ENCODE measurements at places on chromosomes 13 and 19. TPM values are rescaled to one million over a fixed set of nuclear protein-coding genes. Genes with fewer than 3 reads are reported as not detected.

ZNF541 gene
- 0.35 TPM for total RNA-seq

MEIS3 gene
- not detected for total RNA-seq

CYP2S1 gene
- total RNA-seq = 0.17 TPM

SPRY2 gene
- total RNA-seq = not detected

RFX1 gene
- 19.9 TPM for total RNA-seq

ZNF442 gene
- 0.50 TPM for total RNA-seq

MRPL54 gene
- 78.4 TPM for total RNA-seq

DNA sequence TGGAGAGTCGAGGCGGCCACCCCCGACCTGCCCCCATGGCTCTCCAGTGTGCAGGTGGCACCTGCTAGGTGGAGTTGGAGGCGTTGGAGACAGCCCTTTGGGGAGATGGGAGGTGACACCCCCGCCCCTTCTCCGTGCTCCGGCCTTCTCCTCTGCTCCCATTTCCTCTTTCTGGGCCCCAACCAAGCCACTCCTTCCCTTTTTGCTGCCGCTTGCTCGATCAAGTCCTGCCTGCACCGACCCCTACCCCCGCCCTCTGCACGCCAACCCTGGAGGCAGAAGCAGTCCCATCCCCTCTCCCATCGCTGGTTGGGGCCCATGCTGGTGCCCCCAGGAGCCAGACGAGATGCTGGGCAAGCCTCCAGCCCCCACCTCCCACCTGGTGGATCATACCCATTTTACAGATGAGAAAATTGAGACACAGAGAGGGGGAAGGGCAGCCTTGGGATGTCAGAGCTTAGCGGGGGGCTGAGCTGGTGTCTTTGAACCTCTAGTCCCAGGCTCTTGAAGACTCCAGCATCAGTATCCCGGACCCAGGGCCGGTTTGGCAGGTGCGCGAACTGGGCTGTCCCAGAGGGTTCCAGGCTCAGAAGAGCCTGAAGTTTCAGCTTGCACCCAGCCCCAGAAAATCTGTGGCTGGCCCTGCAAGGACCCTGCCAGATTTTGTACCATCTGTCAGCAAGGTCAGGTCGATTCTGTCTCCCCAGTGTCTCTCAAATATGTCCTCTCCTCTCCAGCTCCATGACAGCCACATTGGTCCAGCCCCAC is 10.3 kb downstream of the GNA15 start:
- no peaks in the 10 kb centered on the region for H3K27me3 ChIP-seq
- H3K36me3 ChIP-seq = peaks cover 27% of the 10 kb centered on the region
- no peak for DNase-seq
- H3K4me1 ChIP-seq = peaks cover 31% of the 10 kb centered on the region

DNA sequence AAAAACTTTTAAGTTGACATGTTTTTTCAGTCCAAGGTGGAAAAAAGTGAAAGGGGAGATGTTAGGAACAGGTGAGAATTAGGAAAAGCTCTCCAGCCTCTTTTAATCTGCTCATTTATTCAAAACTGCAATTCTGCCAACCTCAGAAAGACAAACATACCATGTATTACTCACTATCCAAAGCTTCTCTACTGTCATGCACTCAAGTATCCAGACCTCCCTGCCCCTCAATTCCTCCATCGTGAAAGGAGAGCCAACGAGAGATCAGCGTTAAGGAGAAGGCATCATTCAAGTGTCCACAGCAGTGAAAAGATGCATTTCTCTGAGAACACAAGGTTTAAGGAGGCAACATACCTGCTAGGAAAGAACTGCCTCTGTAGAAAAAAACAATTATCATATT is 24.5 kb downstream of the DIAPH3 start:
- H3K27ac ChIP-seq = no peak overlapping the region
- no peak for DNase-seq
- H3K27me3 ChIP-seq = no peaks in the 10 kb centered on the region

GRCh38 chr13:96091164-96092117 is 1.5 kb downstream of the HS6ST3 start:
- H3K27ac ChIP-seq = no peak overlapping the region
- H3K4me3 ChIP-seq = no peak overlapping the region

DNA sequence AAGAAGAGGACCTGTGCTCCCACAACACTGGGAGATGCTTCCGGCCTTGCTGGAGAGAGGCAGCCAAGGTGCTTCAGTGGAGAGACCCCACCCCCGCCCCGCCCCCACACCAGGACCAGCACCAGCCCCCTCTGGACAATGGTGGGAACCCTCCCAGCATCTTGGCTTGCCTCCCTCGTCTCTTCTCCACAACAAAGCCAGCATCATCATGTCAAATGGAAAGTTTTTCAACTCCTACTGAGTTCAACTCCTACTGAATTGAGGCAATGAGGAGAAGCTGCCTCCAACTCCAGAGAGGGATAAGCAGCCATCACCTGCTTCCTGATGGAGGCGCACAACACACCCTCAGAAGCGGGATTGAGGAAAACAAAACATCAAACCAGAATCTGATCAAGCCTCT is 12.8 kb downstream of the DEDD2 start:
- peaks cover 80% of the 10 kb centered on the region for H3K4me1 ChIP-seq
- H3K27me3 ChIP-seq = no peaks in the 10 kb centered on the region

- H3K4me1 ChIP-seq = peaks cover 38% of the 10 kb centered on the region
- H3K4me3 ChIP-seq = peak overlapping the region; percentile 97
- peak overlapping the region; percentile 90 for H3K27ac ChIP-seq
- H3K36me3 ChIP-seq = peaks cover 3% of the 10 kb centered on the region
These were observed 1.4 kb upstream of the ZNF584 start for GRCh38 chr19:58406818-58407657.

DNA sequence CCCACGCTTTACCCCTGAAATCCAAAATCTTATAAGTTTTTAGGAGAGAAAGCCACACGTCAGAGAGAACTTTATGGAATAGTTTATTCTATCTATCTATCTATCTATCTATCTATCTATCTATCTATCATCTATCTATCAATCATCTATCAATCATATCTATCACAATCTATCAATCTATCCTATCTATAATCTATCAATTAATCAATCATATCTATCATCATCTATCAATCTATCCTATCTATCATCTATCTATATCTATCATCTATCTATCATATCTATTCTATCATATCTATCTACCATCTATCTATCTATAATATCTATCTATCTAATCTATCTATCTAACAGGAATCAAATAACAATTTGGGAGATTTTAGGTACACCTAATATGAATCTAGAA is 115.1 kb downstream of the FGF9 start:
- peaks cover 1% of the 10 kb centered on the region for H3K27me3 ChIP-seq
- H3K36me3 ChIP-seq = no peaks in the 10 kb centered on the region
- no peak for DNase-seq
- H3K27ac ChIP-seq = no peak overlapping the region
- H3K4me1 ChIP-seq = no peaks in the 10 kb centered on the region

DNA sequence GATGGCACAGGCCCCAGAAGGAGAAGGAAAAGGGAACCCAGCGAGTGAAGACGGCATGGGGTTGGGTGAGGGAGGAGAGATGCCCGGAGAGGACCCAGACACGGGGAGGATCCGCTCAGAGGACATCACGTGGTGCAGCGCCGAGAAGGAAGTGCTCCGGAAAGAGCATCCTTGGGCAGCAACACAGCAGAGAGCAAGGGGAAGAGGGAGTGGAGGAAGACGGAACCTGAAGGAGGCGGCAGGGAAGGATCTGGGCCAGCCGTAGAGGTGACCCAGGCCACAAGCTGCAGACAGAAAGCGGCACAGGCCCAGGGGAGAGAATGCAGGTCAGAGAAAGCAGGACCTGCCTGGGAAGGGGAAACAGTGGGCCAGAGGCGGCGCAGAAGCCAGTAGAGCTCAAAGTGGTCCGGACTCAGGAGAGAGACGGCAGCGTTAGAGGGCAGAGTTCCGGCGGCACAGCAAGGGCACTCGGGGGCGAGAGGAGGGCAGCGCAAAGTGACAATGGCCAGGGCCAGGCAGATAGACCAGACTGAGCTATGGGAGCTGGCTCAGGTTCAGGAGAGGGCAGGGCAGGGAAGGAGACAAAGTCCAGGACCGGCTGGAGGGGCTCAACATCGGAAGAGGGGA is 1.1 kb downstream of the PPP1R12C start:
- peak overlapping the region; percentile 96 for H3K27ac ChIP-seq
- DNase-seq = peak; percentile 61
- peak overlapping the region; percentile 97 for H3K4me3 ChIP-seq
- H3K27me3 ChIP-seq = peaks cover 5% of the 10 kb centered on the region
- H3K36me3 ChIP-seq = peaks cover 11% of the 10 kb centered on the region

GRCh38 chr19:8456064-8456463 is 11.3 kb downstream of the HNRNPM start:
- peak overlapping the region; percentile 26 for H3K27ac ChIP-seq
- no peaks in the 10 kb centered on the region for H3K27me3 ChIP-seq
- H3K4me1 ChIP-seq = peaks cover 67% of the 10 kb centered on the region
- peaks cover 50% of the 10 kb centered on the region for H3K36me3 ChIP-seq
- no peak for DNase-seq

Measured in activated CD4-positive, alpha-beta T cell treated with anti-CD3 and anti-CD28 coated beads, Interleukin-2, amount 10 ng/mL, durations not matched to agents 7 days and 5 days (primary cell).